ENCODE measurements at places on chromosomes 16 and 17. TPM values are rescaled to one million over a fixed set of nuclear protein-coding genes. Genes with fewer than 3 reads are reported as not detected.

DNA sequence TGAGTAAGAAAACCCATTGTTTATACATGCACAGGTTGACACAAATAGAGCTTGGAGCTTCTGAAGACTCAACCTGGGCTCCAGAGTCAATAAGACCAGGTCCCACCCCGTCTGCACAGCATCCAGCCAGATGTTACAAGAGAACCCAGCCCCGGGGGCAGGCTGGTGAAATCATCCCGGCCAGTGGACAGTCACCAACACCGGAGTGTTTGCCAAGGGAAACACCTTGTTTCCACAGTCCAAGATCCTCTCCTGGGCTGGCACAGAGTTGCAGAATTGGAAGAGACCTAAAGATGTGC, 90.3 kb downstream of the RAB11FIP4 start:
- no peak overlapping the region for H3K4me3 ChIP-seq
- H3K4me1 ChIP-seq: no peaks in the 10 kb centered on the region
- peaks cover 8% of the 10 kb centered on the region for H3K27me3 ChIP-seq
- no peaks in the 10 kb centered on the region for H3K36me3 ChIP-seq
- no peak for DNase-seq
- no peak overlapping the region for H3K27ac ChIP-seq

DNA sequence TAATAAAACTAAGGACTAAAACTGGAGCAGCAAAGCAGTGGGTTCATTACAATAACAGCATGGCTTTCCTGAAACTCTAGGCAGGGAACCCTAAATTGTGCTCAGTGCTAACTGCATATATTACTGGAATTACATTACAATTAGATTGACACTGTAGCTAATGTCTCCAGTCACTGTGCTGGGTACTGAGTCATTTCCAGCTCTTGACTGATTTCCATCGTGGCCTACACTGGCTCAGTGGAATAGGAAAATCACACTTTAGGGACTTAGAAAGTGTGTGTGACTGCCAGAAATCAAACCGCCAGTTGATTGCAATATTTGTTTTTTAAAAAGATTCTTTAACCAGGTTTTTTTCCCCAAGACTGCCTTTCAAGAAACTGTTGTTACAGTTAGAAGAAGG, 1447.4 kb upstream of the GOT2 start:
- H3K27ac ChIP-seq: no peak overlapping the region
- no peaks in the 10 kb centered on the region for H3K36me3 ChIP-seq
- no peak overlapping the region for H3K4me3 ChIP-seq
- no peak for DNase-seq

DNA sequence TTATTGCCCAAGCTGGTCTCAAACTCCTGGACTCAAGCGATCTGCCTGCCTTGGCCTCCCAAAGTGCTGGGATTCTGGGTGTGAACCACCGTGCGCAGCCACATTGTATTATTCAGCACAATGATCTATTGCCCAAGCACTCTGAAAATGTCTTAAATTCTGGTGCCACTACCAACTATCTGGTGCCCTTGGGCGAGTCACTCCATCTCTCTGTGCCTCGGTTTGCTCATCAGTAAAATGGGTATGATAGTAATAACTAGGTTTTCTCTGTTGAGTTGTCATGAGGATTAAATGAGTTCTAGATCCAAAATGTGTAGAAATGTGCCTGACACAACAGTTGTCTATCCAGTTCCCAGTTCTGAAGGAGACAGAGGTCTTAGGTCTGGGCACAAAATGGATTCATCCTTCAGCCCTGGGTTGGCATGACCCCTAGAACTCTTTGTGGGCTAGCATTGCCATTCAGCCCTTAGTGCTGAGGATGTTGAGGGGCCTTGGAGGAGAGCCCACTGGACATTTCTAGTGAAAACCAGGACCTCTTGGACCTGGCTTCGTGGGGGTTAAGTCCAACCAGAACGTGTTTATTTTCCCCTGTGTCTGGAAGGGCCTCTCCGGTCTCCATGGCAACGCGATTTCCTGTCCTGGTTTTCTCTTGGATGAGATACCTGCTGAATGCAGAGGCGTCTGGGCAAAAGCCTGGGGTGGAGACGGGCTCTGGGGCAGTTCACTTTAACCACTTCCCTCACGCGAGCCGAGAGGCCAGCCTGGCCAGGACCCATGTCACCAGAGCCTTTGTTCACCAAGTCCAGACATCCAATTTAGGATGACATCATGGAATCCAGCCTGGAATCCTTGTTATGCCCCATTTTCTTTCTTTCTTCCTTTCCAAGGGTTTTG, 43.7 kb upstream of the TNRC6A start:
- no peaks in the 10 kb centered on the region for H3K36me3 ChIP-seq
- no peaks in the 10 kb centered on the region for H3K4me1 ChIP-seq

DNA sequence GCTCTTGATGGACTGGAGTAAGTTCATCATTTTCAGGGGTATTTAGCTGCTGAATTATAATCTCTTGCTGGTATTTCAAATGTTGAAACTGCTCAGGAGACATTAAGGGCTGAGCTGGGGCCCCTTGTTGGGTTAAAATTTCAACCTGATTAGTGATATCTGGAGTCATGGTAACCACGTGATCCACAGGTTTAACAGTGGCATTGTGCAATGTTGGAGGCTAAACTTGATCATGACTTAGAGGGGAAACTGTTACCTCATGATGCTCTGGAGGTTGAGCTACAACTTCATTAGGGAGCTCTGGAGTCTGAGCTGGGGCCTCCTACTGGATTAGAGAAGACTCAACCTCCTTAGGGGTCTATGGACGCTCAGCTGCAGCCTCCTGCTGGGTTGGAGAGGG, 17.2 kb upstream of the MPP2 start:
- H3K36me3 ChIP-seq: no peaks in the 10 kb centered on the region
- no peak for DNase-seq
- no peaks in the 10 kb centered on the region for H3K4me1 ChIP-seq
- H3K4me3 ChIP-seq: no peak overlapping the region

- no peaks in the 10 kb centered on the region for H3K36me3 ChIP-seq
- H3K27ac ChIP-seq: no peak overlapping the region
- H3K27me3 ChIP-seq: no peaks in the 10 kb centered on the region
- no peak overlapping the region for H3K4me3 ChIP-seq
Measured at GRCh38 chr17:15171167-15172047, 93.7 kb downstream of the PMP22 start.

DNA sequence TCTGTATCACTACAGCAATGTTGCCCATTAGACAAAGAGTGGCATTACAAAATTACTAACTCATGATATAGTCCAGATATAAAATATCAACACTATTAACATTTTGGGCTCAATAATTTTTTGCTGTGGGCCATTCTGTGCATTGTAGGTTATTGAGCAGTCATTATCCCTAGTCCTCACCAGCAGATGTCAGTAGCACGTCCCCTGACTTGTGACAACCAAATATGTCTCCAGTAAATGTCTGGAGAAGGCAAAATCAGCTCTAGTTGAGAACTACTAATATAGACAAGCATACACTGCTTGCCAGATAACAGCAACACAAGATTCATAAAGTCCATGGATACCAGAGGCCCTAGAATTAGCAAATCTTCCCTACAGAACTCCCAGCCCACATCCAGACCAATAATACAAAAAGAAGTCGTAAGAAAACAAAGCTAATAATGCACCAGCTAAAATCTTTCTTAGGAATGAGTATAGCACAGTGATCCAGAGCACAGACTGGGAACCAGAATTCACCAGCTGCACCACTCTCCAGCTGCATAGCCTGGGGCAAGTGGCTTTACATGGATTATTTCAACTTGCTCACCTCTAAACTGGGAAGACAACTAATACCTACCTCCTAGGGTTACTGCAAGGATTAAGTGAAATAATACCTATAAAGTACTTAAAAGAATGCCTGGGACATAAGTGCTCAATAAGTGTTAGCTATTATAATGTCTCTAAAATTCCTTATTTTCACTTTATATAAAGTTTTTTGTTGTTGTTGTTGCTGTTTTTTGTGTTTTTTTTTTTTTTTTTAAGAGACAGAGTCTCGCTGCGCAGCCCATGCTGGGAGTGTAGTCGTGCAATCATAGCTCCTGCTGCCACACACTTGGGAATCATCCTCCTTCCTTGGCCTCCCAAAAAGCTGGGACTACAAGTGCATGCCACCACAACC, 23.7 kb downstream of the HELZ start:
- H3K27me3 ChIP-seq: no peaks in the 10 kb centered on the region
- no peak for DNase-seq
- no peaks in the 10 kb centered on the region for H3K36me3 ChIP-seq

GRCh38 chr17:42680331-42680808, 1.3 kb downstream of the CCR10 start:
- peak overlapping the region; percentile 96 for H3K4me3 ChIP-seq
- no peaks in the 10 kb centered on the region for H3K36me3 ChIP-seq
- peaks cover 45% of the 10 kb centered on the region for H3K4me1 ChIP-seq
- DNase-seq: no peak
- no peaks in the 10 kb centered on the region for H3K27me3 ChIP-seq

DNA sequence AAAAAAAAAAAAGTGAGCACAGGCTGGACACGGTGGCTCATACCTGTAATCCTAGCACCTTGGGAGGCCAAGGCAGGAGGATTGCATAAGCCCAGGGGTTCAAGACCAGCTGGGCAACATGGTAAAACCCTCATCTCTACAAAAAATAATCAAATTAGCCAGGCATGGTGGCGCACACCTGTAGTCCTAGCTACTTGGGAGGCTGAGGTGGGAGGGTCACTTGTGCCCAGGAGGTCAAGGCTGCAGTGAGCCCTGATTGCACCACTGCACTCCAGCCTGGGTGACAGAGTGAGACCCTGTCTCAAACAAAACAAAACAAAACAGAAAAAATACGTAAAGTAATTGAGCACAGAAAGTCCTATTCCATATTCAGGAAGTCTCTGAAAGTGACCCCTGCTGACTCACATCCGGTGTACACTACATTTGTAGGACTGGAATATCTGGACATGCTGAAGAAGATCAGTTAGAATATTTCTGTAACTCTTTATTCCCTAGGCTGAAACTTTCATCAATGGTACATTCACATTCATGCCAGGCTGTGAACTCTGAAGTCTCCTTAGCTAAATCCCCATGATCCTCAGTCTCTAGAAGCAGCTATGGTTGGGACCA, 66.0 kb upstream of the HAS3 start:
- H3K27ac ChIP-seq: no peak overlapping the region
- H3K4me1 ChIP-seq: no peaks in the 10 kb centered on the region
- no peaks in the 10 kb centered on the region for H3K27me3 ChIP-seq
- H3K36me3 ChIP-seq: peaks cover 19% of the 10 kb centered on the region
- DNase-seq: no peak
- H3K4me3 ChIP-seq: no peak overlapping the region

DNA sequence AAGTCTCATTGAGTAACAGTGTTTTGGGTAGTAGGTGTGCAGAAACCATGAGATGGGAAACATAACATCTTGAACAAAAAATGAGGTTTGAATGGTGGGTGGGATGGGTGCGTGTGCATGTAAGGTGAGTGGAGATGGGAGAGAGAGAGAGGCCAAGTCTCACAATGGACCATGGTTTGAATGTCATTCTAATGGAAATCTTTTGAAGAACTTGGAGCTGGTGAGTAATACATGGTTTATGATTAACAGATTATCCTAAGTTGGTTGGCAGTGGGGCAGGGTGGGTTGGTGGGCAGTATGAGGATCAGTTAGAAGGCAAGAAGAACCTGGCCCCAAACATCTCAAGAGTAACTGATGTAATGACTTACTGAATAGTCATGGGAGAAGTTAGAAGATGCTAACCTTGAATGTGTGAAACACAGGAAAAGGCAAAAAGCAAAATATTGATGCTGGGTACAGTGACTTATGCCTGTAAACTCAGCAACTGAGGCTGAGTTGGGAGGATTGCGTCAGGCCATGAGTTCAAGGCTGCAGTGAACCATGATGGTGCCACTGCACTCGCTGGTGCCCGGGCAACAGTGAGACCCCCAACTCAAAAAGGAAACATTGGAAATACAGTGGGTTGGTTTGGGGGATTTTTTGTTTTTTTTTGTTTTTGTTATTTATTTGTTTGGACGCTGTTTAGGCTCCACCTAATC, 32.7 kb downstream of the ZNF207 start:
- H3K4me3 ChIP-seq: no peak overlapping the region
- no peak for DNase-seq
- H3K36me3 ChIP-seq: peaks cover 90% of the 10 kb centered on the region
- no peaks in the 10 kb centered on the region for H3K4me1 ChIP-seq

DNA sequence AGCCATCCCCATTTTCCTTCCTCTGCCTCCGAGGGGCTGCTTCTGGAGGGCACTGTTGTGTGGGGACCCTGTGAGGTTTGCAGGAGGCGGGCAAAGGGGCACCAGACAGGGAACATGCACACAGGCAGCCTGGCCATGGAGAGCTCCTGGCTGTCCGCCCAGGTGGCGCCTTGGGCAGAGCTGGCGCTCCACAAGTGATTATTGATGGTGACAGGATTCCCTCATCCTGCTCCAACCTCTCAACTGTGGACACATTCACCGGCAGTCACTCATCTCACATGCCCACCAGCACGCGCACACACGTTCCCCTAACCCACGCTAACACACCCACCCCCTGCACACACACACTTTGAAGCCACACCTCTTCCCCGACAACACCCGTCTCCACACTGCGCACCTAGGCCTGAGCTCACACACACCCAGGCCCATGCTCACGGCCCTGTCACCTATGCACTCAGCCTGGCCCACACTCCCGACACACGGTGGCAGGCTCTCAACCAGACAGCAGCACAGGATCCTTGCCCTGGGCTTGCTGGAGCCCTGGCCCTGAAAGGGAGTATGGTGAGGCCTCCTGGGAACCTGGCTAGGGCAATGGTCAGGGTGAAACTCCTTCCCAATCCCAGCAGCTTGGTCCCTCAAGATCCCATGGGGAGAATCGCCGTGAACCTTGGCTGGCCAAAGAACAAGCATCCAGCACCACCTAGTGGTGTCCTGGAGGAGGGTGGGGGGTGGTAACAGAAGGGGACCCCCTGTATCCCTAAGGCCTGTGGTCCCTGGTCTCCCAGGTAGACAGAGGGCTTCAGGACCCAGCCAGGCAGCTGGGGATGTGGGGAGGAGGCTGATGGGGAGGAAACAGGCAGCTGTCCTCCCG, 3.6 kb downstream of the PNMT start:
- H3K4me3 ChIP-seq: no peak overlapping the region
- peak overlapping the region; percentile 96 for H3K27ac ChIP-seq
- H3K27me3 ChIP-seq: no peaks in the 10 kb centered on the region
- DNase-seq: no peak

- no peak overlapping the region for H3K4me3 ChIP-seq
- H3K27ac ChIP-seq: peak overlapping the region; percentile 46
- H3K27me3 ChIP-seq: no peaks in the 10 kb centered on the region
- DNase-seq: peak; percentile 67
Measured at GRCh38 chr16:85514295-85514597, 98.9 kb upstream of the GSE1 start.

DNA sequence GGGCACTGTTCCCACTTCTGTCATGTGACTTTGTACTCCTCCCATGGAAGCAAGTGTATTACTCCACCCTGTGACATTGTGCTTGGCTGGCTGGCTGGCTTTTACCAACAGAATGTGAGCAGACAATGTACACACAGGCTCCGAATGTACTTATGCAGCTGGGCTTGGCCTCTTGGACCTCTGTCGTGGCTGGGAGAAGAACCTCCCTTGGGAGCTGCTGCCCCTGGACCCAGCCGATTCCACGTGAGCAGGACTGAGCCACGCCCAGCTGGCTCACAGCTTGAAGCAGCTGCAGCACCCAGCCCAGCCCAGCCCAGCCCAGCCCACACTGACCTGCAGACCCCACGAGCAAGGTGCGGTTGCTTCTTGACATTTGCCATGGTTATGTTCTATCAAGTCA, 177.5 kb downstream of the RBFOX3 start:
- no peaks in the 10 kb centered on the region for H3K4me1 ChIP-seq
- no peak overlapping the region for H3K27ac ChIP-seq
- DNase-seq: no peak
- H3K27me3 ChIP-seq: peaks cover 10% of the 10 kb centered on the region
- no peak overlapping the region for H3K4me3 ChIP-seq
- no peaks in the 10 kb centered on the region for H3K36me3 ChIP-seq

Gene NXPH3
- 0.42 TPM for total RNA-seq

Gene JPH3
- total RNA-seq: 0.13 TPM

Gene LRRC37A
- 2.2 TPM for total RNA-seq

Gene LRRC75A
- total RNA-seq: 0.27 TPM

Measured in psoas muscle (tissue), 8 donors.